Panc1 (cell line): ENCODE measurements at places on chromosomes 5 and 9. TPM values are rescaled to one million over a fixed set of nuclear protein-coding genes. Genes with fewer than 3 reads are reported as not detected.
A peak's percentile ranks its signal among the peaks of the same experiment; 100 is the strongest.

The SKIC3 gene
- 69.1 TPM for total RNA-seq

DNA sequence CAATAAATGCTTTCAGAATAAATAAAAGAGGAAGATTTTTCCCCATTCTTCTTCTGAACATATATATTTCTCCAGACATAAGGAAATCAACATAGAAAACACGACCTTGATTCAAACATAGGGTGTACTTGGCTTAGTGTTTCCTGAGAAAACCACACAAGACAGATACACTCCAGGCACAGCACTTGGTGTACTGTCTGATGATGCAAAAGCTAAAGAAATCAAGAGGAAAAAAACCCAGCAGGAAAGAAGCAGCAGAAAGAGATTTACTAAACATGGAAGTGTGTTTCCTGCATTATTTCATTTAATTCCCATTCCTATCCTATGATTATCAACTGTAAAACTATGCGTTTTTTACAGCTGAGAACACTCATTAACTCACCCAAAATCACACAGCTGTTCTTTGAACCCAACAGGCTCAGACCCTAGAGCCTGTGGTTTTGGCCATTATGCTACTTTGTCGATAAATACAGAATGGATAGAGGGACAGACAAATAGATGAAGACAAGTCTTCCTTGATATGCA, 46.1 kb downstream of the NIPAL4 start:
- no peak for DNase-seq
- no peaks in the 10 kb centered on the region for H3K27me3 ChIP-seq
- H3K4me1 ChIP-seq = no peaks in the 10 kb centered on the region
- no peak overlapping the region for H3K27ac ChIP-seq
- H3K4me3 ChIP-seq = no peak overlapping the region

DNA sequence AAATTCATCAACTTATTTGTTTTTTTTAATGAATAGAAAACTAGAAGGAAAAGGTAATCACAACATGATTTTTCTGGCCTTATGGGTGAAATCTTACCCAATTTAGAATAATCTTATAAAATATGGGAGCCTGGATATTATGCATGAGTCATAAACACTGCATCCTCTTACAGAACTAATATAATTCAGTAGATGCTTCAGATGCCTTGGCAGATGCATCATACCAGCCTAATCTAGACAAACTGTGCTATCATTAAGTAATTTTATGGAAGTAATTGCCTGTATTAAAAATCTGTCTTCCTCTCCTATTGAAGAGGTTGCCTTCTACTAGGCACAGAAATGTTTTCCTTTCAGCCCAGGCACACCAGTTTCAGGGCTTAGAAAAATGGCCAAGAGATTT, 2384.6 kb upstream of the WWC1 start:
- no peak overlapping the region for H3K27ac ChIP-seq
- no peak overlapping the region for H3K4me3 ChIP-seq
- H3K4me1 ChIP-seq = no peaks in the 10 kb centered on the region
- H3K27me3 ChIP-seq = no peaks in the 10 kb centered on the region

DNA sequence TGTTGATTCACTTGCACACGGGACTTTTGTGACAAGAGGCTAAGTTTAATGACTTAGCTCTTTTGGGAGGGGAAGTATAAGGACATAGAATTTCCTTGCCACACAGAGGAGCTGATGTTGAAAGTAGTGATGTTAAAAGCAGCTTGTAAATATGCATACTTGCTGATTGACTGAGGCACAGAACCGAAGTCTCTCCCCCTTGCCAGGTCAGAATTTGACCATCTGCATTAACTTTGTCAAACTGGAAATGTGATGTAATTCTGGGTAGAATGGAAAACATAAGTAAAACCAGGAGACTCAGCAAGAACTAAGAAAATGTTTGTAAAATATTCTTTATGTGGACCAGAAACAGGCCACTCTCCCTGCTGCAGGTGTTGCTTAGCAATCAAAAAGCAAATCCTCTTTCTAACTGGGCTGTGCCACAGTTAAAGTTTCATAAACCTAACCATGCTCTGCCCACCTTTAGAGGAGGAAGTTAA, 284.2 kb downstream of the NR3C1 start:
- H3K4me1 ChIP-seq = no peaks in the 10 kb centered on the region
- no peak overlapping the region; the same call in 1 of the 2 replicates for H3K27ac ChIP-seq
- no peak overlapping the region for H3K4me3 ChIP-seq
- no peaks in the 10 kb centered on the region for H3K36me3 ChIP-seq

The ECSCR gene
- total RNA-seq = not detected

DNA sequence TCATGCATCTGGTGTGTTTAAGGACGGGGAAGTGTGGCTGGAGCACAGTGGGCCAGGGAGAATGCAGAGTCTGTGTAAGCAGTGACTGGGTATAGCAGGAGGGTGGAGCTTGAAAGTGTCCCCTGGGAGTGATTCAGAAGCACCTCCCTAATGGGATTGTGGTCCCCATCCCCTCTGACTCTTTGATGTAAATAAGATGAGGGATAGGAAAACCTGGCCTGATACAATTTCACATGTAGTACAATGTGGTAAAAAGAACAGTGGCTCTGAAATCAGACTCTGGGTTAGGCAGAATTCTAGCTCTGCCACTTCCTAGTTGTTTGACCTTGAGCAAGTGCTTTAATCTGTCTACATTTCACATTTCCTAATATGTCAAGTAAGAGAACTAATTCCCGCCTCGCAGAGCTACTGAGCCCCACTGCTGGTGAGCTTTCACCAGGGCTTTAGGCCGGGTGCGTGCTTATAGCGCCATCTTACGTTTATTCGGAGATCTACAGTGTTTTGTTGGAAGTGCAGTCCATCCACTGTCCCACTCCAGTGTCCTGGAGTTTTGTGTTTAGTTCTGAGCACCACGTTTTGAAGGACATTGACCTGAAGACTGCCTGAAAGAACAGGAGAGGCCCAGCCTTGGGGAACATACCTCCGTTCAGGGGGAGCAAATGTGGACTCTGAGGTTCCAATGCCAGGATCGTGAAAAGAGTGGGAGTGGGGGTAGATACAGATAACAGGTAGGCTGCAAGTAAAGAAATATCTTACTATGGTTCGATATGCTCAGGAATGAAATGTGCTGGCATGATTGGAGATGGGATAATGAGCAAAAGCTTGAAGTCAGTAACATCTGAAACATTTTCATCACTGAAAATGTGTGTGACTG, 51.2 kb upstream of the TESK1 start:
- H3K4me3 ChIP-seq = no peak overlapping the region
- H3K27me3 ChIP-seq = no peaks in the 10 kb centered on the region
- no peaks in the 10 kb centered on the region for H3K36me3 ChIP-seq
- peaks cover 21% of the 10 kb centered on the region for H3K4me1 ChIP-seq
- DNase-seq = peak; percentile 51

- peaks cover 4% of the 10 kb centered on the region; the same call in 1 of the 2 replicates for H3K4me1 ChIP-seq
- no peaks in the 10 kb centered on the region for H3K27me3 ChIP-seq
- H3K27ac ChIP-seq = no peak overlapping the region
- H3K4me3 ChIP-seq = no peak overlapping the region
These were observed 98.9 kb upstream of the TAF11L2 start for GRCh38 chr5:17398866-17399835.

GRCh38 chr5:138803935-138804334, 50.7 kb downstream of the CTNNA1 start:
- H3K27me3 ChIP-seq = no peaks in the 10 kb centered on the region
- H3K4me1 ChIP-seq = peaks cover 5% of the 10 kb centered on the region; the same call in 1 of the 2 replicates
- no peak for DNase-seq

GRCh38 chr5:83401122-83401731, 70.3 kb upstream of the VCAN start:
- no peak for DNase-seq
- H3K4me1 ChIP-seq = no peaks in the 10 kb centered on the region
- H3K27me3 ChIP-seq = no peaks in the 10 kb centered on the region
- no peak overlapping the region for H3K27ac ChIP-seq
- H3K4me3 ChIP-seq = no peak overlapping the region

The FOXD4L6 gene
- not detected for total RNA-seq

The INVS gene
- 8.2 TPM for total RNA-seq

- H3K36me3 ChIP-seq = no peaks in the 10 kb centered on the region
- H3K4me1 ChIP-seq = no peaks in the 10 kb centered on the region
- H3K27me3 ChIP-seq = no peaks in the 10 kb centered on the region
- no peak overlapping the region for H3K4me3 ChIP-seq
These were observed 53.9 kb upstream of the AFAP1L1 start for GRCh38 chr5:149217803-149218155.

DNA sequence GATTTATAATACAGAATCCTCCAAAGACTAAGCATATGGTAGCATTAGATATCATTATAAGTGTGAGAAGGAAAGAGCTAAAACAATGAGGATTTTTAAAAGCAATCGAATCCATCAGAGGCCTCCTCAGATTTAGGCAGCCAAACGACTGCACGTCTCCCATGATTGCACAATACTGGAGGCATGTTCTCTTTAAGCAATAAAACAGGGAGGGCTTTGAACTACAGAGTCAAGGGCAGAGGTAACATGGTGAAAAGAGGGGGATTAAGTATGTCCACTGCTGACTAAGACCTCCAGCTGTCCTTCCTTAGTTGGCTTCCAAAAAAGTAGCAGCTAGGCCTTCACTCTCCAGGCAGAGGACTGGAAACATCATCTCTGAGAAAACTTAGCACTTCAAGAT, 298.7 kb upstream of the RGMB start:
- H3K4me1 ChIP-seq = no peaks in the 10 kb centered on the region
- no peak for DNase-seq
- no peak overlapping the region for H3K27ac ChIP-seq
- no peak overlapping the region for H3K4me3 ChIP-seq
- H3K27me3 ChIP-seq = no peaks in the 10 kb centered on the region
- H3K36me3 ChIP-seq = no peaks in the 10 kb centered on the region

DNA sequence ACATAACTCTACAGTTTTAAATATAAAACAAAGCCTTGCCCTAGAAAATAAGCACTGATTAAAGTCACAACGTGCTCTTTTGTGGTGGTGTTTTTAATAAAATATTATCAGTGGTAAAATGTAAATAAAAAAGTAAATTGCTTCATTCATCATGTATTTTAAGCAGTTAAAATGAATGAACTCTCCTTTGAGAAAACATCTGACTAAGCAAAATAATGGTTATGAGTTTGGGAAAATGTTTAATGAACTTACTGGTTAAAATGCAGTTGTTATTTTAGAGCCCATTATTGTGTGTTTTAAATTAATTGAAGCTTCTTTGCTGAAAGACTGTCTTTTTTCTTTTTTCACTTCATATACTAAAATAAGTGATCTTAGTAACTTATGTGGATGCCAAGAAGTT, 1007.5 kb upstream of the ARRDC3 start:
- no peak overlapping the region; the same call in 1 of the 2 replicates for H3K27ac ChIP-seq
- H3K4me3 ChIP-seq = no peak overlapping the region
- H3K4me1 ChIP-seq = no peaks in the 10 kb centered on the region
- DNase-seq = no peak
- H3K27me3 ChIP-seq = no peaks in the 10 kb centered on the region

- H3K36me3 ChIP-seq = no peaks in the 10 kb centered on the region
- no peak for DNase-seq
- H3K4me1 ChIP-seq = no peaks in the 10 kb centered on the region
These were observed 89.3 kb downstream of the SEMA5A start for GRCh38 chr5:9456435-9457042.

GRCh38 chr5:158466191-158466590, 607.2 kb upstream of the CLINT1 start:
- no peaks in the 10 kb centered on the region for H3K27me3 ChIP-seq
- H3K4me1 ChIP-seq = no peaks in the 10 kb centered on the region
- H3K36me3 ChIP-seq = no peaks in the 10 kb centered on the region
- no peak overlapping the region for H3K27ac ChIP-seq
- DNase-seq = no peak
